Naive B cell (primary cell): ENCODE measurements at places on chromosomes 5 and 9. TPM values are rescaled to one million over a fixed set of nuclear protein-coding genes. Genes with fewer than 3 reads are reported as not detected.

DNA sequence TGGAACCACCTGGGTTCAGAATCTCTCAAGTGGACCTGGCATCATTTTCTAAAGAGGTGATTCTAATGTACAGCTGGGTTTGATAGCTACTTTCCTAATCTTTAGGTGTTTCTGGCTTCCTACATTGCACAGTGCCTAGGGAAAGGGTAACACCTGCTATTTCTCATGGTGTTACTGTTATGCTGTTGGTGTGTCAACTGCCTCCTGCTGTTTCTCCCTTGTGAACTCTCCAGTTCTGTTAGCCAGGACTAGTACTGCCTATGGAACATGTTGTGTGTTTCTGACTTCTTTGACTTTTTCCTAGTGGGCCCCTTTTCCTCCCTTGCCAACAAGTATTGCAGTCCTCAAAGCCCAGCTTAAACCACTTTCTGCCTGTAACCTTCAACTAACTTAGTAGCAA is 5.5 kb downstream of the ARHGEF28 start:
- no peak for DNase-seq

- no peak for DNase-seq
Measured at GRCh38 chr5:142779163-142779840, 9.1 kb downstream of the ARHGAP26 start.

GRCh38 chr9:14373706-14374105 is 59.8 kb upstream of the NFIB start:
- no peak for DNase-seq

DNA sequence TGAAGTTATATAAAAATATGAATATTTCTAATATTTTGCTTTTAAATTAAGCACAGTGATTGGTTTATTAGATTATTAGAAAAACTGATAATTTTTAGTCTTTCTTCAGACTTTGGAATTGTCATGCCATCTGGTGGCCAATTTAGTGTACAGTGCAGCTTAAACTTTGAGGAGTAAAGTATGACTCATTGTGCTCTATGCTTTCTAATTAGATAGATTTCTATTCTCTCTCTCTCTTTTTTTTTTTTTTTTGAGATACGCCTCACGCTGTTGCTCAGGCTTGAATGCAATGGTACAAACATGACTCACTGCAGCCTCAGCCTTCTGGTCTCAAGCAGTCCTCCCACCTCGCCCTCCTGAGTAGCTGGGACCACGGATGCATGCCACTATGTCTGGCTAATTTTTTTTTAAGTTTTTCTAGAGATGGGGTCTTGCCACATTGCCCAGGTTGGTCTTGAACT is 42.1 kb upstream of the GPR21 start:
- peak; percentile 11 for DNase-seq

- no peak for DNase-seq
Measured at GRCh38 chr5:172129256-172129910, 58.6 kb downstream of the STK10 start.

- DNase-seq = no peak
Measured at GRCh38 chr5:43104057-43104456, 16.7 kb upstream of the ZNF131 start.

- DNase-seq = no peak
Measured at GRCh38 chr9:80197661-80198060, 625.9 kb downstream of the TLE4 start.

DNA sequence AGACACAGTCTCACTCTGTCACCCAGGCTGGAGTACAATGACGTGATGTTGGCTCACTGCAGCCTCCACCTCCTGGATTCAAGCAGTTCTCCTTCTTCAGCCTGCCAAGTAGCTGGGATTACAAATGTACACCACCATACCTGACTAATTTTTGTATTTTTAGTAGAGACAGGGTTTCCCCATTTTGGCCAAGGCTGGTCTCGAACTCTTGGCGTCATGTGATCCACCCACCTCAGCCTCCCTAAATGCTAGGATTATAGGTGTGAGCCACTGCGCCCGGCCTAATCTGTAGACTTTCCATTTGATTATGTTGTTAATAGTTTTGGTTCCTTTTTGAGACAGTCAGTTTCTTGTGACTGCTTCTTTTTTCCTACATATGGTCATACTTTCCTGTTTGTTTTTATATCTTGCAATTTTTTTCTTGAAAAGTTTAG is 31.0 kb downstream of the MTREX start:
- DNase-seq = no peak

DNA sequence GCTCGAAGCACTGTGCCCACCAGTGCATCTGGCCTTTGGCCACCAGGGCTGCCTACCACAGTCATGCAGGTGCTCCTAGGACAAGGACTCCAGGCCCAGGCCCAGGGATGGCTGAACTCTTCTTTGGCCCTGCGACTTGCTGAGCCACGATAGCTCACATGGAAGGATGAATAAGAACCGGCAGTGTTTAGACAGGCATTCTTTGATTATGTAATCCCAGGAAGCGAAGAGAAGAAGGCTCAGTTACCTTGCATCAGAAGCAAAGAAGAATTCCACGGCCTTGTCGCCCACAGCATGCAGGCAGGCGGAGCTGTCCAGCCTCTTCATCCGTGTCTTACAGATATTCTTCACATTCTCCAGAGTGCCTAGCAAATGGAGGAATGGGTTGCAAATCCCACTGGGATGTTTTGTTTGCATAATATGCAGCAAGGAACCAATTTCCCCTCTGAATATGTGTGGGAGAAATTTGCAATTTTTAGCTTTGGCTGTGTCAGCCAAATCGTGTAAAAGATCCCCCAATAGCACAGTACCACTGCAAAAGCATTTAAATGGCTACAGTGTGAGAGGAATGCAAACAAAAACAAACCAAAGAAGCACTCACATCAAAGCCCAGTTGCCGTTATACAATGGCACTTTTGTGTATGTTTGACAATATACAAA is 29.1 kb downstream of the GFPT2 start:
- DNase-seq = no peak

DNA sequence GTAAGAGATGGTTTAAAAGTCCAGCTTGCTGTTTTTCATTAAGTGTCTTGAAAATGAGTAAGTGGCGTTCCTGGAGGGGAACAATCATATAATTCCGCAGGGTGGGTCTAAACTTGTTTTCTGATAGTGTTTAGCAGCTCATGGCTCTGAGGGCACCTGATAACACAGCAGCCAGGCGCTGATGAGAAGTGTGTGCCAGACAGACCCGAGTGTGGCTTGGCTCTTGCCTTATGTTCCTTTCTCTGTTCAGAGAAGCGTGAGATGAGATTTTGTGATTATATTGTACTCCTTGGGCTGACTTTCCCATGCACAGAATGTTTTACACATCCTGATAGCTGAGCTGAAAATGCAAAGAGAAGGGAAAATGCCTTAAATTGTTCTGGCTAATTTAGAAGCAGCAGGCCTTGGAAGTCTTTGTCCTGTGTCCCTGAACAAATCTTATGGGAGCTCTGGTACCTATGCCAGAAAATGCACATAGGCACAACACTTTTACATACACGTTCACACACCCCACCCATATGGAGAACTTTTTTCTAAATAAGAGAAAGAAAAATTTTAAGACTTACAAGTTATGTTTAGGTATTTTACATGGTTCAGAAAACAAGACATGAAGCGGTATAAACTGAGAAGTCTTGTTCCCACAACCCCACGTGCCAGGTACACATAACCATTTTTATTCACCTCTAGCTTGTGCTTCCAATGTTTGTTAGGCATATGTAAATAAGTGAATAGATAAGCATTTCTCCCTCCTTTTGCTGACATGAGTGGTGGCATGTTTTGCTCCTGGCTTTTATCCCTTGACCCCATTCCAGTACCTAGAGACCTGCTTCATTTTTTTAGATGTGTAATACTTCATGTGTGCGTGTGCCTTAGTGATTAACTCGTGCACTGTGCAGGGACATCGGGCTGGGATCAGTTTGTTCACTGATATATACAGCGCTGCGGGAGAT is 152.2 kb upstream of the OTULINL start:
- DNase-seq = no peak

- DNase-seq = peak; percentile 53
Measured at GRCh38 chr5:181187500-181188213, 17.3 kb downstream of the TRIM7 start.

DNA sequence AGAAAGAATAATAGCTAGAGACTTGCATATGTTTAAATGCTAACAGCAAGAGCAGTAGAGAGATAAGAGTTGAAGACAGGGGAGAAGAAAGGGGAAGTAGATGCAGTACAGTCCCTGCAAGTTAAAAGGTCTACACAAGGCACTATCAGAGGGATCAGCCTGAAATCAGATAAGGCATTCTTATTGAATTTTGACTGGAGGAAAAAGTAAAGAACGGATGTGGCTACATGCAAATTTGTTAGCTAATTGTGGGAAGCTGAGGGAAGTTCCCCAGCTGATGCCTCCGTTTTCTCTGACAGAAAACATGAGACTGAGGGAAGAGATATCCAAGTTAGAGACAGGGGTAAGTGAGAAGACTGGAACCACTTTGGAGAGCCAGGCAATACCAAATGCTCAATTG is 12.9 kb upstream of the RHOBTB3 start:
- peak; percentile 21 for DNase-seq

GRCh38 chr9:89926167-89926566 is 321.4 kb downstream of the GADD45G start:
- DNase-seq = no peak

- DNase-seq = no peak
Measured at GRCh38 chr9:113621309-113621791, 157.8 kb downstream of the RGS3 start.

SLC27A6 gene
- not detected for polyA plus RNA-seq

TMEM252 gene
- not detected for polyA plus RNA-seq

PAEP gene
- not detected for polyA plus RNA-seq

OR1J2 gene
- polyA plus RNA-seq = not detected

TMEM232 gene
- 1.8 TPM for polyA plus RNA-seq

RNF183 gene
- not detected for polyA plus RNA-seq

CCNO gene
- polyA plus RNA-seq = not detected

NAA35 gene
- polyA plus RNA-seq = 12.6 TPM

LURAP1L gene
- polyA plus RNA-seq = not detected

PSMB7 gene
- polyA plus RNA-seq = 161 TPM

LCN1 gene
- polyA plus RNA-seq = not detected
